ENCODE measurements at places on chromosomes 2 and 18.

GRCh38 chr2:176763851-176764404 is 448.7 kb upstream of the HNRNPA3 start:
- DNase-seq = no peak

DNA sequence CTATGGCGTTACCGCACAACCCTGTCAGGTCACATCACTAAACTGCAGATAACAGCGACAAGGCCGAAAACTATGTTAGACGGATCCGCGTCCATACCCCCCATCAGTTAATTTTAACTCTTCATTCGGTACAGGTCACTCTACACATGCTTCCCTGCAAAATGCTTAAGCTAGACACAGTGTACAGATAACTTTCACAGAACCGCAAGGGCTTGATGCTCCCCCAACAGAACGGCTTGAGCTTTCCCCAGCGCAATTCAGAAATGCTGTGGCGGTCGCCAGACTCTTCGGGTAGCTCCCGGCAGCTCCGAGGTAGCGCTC is 283 bp upstream of the RBBP8 start:
- DNase-seq = no peak

DNA sequence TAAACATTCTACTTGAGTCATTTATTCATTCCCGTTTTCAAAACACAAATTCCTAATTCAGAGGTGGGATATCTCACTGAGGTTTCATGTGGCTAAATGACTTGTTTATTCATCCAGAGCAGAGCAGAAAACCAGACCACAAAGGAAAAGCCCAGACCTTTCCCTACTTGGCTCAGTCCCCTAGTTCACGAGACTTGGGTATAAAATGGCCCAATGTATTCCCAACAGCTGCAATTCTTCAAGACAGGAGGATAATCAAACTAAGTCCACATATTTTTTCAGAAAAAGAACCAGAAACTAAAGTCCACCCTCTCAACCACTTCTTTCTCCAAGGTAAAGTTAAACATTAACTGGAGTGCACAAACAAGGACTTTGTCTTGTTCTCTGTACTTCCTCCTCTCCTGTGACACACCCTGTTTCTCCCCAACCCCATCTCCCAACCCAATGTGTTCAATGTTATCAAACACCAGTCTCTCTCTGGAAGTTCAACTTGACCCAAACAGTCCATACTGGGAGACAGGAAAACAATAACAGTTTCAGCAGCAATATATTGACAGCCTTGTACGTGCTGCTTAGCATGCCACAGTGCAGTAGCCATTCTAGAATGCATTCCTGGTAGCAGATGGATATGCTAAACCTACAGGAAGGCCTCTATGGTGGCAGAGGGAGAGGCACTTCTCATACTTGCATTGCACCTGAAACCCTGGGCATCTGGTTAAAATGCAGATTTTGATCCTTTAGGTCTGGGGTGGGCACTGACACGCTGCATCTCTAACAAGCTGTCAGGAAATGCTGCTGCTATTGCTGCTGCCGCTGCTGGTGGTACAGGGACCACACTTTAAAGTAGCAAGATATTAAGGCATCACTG is 110.7 kb downstream of the INO80D start:
- DNase-seq = no peak

GRCh38 chr18:45462179-45462578 is 153.1 kb upstream of the SLC14A2 start:
- DNase-seq = no peak

DNA sequence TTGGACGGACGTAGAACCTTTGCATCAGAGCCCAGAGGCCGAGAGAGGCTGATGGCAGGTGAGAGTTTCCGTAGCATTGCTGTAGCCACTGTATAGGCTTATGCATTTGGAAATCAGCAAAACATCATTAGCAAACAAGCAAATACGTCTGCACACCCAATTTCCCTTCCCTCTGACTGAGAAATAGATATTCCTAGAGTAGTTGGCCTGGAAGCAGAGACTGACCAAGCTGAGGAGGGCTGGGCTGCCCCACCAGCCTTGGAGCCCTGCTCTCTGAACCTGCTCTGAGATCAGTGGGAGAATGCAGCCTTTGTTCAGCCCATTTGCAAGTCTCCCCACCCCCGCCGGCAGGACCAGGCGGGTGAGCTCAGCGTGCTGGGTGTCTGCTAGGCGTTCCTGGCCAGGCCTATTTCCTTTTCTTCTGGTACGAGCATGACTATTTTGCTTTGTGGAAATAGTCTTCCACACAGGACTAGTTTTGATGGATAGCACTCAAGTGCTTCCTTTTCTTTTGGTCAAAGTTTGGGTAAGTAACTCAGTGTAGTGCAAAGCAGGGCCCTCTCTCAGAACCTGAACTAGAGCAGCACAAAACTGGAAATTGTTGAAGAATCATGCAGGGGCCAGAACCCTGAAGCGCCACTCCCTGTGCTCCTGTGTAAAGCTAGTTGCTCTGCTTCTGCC is 21.9 kb upstream of the RNF149 start:
- no peak for DNase-seq

DNA sequence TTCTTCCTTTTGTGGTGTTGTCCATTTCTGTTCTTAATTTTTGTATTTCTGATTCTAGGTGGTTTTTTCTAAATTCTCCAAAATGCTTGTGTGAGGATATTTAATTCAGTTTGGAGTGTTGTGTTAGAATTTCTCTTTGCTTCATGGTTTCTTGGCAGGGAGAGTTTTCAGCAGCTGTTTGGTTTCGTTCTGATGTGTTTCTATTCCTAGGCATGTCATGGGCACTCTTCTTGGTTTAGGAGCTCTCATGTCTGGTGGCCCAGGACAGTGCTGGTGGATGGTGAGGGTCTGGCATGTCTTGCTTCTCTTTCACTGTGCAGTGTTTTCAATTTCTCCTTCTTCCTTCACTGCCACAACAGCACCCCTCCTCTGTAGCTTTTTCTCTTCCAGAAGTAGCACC is 52.9 kb downstream of the OSBPL6 start:
- DNase-seq = no peak

DNA sequence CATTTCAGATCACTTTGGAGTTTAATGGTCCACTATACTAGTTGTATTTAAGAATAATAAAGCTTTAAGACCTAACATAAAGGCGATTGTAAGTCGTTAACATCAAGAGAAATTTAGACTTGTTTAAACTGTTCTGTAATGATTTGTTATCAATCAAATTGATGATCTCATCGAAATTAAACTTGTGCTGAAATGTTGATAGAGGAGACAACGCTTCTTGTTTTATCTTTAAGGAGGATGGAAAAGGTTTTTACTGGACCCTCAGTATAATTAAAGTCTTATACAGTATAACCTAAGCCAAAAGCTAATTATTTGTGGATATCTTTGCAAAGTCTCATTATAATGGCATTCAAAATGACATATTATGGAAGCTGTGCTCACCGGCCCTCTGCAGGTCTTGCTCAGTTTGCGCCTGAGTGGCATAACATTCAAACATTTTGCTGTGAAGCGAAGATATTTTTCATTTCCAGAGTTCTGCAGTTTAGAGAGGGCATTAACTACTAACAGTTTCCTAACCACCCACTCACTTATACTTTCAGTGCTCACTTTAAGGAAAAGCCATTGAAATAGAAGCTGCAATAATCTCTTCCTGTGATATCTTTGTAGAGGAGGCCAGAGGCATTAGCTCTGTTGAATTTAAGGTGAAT is 1.4 kb upstream of the SERTAD2 start:
- peak; percentile 13 for DNase-seq

DNA sequence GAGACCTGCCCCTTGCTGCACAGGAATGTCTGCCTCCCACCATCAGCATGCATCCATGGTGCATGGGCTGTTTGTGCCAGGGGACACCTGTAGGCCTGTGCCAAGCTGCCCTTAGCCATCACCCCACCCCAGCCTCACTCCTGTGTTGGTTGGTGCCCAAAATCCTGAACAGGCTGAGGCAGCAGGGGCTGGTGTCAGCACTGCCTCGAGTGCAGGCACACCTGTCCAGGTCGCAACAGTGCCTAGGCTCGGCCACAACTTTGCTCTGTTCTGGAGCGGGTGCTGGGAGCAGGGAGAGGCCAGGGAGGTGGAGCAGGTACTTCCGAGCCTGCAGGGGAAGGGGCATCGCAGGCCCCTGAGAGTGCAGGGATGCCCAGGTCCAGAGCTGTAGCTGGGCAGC is 69.1 kb downstream of the SRBD1 start:
- no peak for DNase-seq

DNA sequence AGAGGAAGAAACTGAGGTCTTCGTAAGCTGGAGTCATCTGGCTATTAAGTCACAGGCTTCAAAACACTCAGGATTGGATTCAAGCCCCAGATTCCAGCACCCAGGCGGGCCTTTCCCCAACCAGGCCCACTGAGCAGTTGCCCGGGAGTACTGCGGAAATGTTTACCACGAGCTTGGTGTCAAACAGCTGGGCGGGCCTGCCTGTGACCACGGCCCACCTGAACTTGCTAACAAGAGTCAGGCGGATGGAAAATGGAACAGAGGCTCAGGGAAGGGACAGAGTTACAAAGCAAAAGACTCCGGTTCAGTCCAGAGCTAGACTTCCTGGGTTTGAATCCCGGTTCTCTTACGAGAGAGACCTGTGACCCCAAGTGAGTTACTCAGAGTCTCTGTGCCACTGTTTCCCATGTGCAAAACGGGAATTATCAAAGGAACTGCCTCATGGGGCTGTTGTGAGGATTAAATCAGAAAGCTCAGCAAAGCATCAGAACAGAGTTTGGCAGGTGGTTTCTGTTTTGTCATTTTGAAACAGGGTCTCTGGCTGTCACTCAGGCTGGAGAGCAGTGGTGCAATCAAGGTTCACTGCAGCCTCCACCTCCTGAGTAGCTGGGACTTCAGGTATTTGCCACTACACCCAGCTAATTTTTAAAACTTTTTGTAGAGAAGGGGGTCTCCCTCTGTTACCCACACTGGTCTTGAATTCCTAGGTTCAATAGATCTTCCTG is 49.0 kb upstream of the TFCP2L1 start:
- no peak for DNase-seq

- no peak for DNase-seq
Measured at GRCh38 chr2:17059458-17059857, 393.8 kb upstream of the CYRIA start.

- DNase-seq = no peak
Measured at GRCh38 chr2:203586696-203587095, 51.6 kb upstream of the RAPH1 start.

DNA sequence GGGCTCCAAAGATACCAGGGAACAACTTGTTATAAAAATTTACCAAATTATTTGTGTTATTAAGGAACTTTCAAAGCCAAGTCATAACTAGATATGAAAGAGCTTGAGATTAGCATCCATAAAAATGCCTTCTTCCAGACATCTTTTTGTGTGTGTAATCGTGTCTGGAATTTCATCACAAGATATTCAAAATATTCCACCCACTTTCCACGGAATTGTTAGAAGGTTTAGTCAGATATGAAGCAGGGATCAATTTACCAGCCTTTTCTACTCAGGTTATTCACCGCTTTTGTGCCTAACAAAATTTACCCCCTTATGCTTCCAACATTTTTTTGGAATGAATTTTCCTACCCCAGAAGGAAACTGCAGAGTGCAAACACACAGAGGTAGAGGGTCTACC is 130.2 kb upstream of the ACVR2A start:
- no peak for DNase-seq

GRCh38 chr2:3460831-3461800 is 58.2 kb downstream of the ADI1 start:
- DNase-seq = no peak

DNA sequence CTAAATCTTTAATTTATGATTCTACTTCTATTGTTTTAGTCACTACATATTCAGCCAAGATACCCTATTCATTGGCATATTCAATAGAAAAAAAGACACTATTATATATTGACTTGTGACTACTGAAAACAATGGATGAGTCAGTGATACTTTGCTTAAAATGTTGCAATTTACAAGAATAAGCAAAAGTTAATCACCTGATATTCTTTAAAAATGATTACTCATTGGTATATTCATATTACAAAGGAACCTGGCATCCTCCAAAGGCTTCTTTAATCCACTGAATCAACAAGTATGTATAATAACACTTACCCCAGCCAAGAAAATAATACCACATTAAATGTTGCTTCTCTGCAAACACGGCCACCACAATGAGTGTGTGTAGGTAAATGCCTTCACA is 87.8 kb downstream of the CALCRL start:
- DNase-seq = no peak

- DNase-seq = no peak
Measured at GRCh38 chr2:187138265-187138664, 289.3 kb upstream of the ZSWIM2 start.

DNA sequence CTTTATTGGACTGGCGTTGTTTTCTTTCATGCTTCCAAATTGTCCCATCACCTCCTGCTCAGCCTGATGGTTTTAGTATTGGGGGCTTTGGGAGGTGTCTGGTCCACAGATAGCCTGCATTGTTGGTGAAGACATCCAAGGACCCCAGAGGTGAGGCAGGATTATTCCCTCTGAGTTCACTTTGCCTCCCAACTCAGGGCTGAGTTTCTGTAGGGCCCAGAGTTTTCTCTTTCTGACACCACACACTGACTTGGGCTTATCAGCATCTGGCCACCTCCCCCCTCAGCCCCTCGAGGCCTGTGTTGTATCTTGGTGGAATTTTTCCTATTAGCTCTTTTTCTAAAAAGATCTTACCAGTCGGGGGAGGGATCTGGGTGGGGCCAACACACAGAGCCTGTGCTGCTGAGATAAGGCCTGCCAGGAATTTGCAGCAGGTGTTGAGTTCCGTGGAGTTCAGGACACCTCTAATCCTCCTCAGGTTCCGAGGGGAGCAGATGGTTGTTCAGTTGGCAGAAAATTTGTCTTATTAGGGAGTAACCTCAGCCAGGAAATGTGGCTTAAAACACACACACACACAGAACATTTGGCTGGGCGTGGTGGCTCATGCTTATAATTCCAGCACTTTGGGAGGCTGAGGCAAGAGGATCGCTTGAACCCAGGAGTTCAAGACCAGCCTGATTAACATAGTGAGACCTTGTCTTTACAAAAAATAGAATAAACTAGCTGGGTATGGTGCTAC is 7.3 kb downstream of the EMILIN2 start:
- no peak for DNase-seq

DNA sequence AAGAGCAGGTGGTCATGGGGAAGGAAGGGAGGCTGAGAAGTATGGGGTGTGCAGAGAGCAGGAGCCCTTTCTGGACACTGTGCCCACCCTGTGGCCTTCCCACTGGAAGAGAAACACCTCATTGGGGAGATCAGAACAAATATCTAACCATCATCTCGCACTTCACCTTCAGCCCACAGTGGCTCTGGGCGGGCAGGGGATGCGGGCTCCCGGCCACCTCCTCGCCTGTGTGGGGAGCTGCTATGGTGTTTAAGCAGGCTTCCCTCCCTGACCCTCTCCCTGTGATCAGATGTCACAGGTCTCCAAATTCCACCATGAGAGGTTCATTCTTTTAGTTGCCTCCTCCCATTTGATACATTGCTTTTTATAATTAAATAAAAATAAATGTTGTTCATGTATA is 5.0 kb downstream of the FBLN7 start:
- no peak for DNase-seq

GRCh38 chr2:104431701-104432121 is 422.2 kb upstream of the POU3F3 start:
- DNase-seq = no peak
